Activated CD4-positive, alpha-beta T cell treated with anti-CD3 and anti-CD28 coated beads, Interleukin-2, amount 10 ng/mL, durations not matched to agents 24 days and 14 days (primary cell): ENCODE measurements at places on chromosomes 12 and 14.

GRCh38 chr12:113823016-113823415 lies 143.1 kb downstream of the RBM19 start:
- no peak for DNase-seq

DNA sequence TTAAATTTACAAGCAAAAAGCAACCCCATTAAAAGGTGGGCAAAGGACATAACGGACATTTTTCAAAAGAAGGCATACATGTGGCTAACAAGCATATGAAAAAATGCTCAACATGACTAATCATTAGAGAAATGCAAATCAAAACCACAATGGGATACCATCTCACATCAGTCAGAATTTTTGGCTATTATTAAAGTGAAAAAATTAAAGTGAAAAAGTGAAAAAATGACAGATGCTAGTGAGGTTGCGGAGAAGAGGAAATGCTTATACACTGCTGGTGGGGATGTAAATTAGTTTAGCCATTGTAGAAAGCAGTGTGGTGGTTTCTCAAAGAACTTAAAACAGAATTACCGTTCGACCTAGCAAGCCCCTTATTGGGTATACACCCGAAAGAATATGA lies 7.9 kb downstream of the OTOGL start:
- DNase-seq, result no peak

DNA sequence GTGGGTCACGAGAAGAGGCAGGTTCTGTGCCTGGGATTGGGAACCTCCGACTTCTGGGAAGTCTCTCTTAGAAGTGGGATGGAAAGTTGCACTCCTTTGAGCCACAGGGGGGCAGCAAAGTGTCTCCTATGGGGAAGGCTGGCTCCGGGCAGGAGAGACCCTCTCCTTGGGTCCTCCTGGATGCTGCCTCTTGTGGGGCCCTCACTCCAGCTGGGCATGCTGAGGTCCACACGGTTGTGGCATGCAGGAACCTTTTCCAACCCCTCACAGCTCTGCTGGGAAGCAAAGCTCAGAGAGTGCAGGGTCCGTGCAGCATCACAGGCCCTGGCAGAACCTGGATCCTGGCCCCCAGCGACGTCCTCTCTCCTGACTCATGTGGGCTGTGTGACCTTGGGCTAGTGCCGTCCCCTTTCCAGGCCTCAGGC lies 17.4 kb downstream of the SDSL start:
- no peak for DNase-seq

- no peak for DNase-seq
Measured at GRCh38 chr12:1873531-1874510, 44.6 kb downstream of the CACNA2D4 start.

- DNase-seq, result no peak
Measured at GRCh38 chr12:68447797-68448260, 115.7 kb upstream of the MDM1 start.

GRCh38 chr12:103978384-103978982 lies 12.8 kb downstream of the TDG start:
- DNase-seq, result no peak

DNA sequence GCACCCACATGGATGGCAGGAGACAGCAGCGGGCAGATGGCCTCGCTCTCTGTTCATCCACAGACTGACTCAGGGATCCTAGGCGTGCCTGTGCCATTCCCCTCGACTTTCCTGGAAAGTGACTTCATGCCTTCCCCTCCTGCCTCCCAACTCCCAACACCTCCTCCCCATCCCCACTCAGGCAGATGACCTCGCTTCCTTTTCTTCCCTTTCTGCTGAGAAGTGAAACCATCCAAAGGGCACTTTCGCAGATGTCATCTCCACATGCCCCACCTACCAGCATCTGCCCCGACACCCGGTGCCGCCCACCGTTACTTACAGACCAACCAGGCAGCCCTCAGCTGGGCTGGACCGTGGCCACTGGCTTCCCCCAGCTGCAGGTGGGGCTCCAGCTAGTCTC lies 29.6 kb downstream of the BEGAIN start:
- no peak for DNase-seq

DNA sequence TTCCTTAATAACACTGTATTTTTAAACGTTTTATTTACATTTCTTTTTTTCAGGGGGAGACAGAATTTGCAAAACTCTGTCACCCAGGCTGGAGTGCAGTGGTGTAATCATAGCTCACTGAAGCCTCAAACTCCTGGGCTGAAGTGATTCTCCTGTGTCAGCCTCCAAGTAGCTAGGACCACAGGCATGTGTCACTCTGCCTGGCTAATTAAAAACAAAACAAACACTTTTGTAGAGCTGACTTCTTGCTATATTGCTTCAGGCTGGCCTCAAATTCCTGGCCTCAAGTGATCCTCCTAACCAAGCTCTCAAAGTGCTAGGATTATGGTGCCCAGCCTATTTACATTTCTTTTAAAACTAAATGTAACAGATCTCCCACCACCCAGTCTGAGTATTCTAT lies 12.7 kb downstream of the CPSF6 start:
- DNase-seq, result no peak

DNA sequence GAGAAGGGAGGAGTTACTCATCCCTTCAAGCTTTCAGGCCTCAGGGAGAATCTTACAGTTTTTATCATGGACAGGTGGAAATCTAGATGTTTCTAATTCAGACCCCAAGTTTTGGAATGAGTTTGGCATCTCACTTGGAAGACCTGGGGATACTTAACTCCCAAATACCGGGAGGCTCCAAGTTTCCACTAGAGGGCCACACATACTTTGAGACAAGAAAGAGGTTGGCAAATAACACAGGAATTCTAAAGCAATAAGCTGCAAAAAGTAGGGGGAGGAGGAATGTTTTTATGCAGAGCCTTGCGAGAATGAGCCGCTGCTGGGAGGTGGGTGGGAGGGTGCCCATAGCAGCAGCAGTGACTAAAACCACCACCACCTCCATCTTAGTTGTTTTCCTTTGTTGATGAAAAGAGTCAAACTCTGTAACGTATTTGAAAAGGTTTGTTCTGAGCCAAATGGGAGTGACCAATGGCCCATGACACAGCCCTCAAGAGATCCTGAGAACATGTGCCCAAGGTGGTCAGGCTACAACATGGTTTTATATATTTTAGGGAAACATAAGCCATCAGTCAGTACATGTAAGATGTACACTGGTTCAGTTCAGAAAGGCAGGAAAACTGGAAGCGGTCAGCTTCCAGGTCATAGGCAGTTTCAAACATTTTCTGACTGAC lies 34.2 kb upstream of the RNASE1 start:
- DNase-seq, result no peak

GRCh38 chr14:99177046-99177655 lies 94.8 kb downstream of the BCL11B start:
- DNase-seq, result no peak
